Caki2 (cell line): ENCODE measurements at places on chromosomes 2 and 18. TPM values are rescaled to one million over a fixed set of nuclear protein-coding genes. Genes with fewer than 3 reads are reported as not detected.
A peak's percentile ranks its signal among the peaks of the same experiment; 100 is the strongest.

Gene LINC00305
- total RNA-seq: not detected in 2 replicates

Gene QPCT
- total RNA-seq: 8.5 and 12.1 TPM in 2 replicates

Gene FAP
- not detected in 2 replicates for total RNA-seq

Gene FABP1
- total RNA-seq: not detected in 2 replicates

Gene RNF103
- total RNA-seq: 16.7 and 20.6 TPM in 2 replicates

Gene ACADL
- total RNA-seq: not detected in 2 replicates

Gene TRPM8
- total RNA-seq: 0.37 TPM in 1 of 2 replicates, not detected in the other

Gene RBMS1
- 72.6 and 79.7 TPM in 2 replicates for total RNA-seq

Gene MRPL33
- total RNA-seq: 288 and 289 TPM in 2 replicates

Gene LOXL3
- total RNA-seq: 0.81 and 2.2 TPM in 2 replicates

Gene RGPD3
- 0.03 and 0.98 TPM in 2 replicates for total RNA-seq

Gene CABLES1
- 1.3 and 1.7 TPM in 2 replicates for total RNA-seq

Gene NYAP2
- not detected in 2 replicates for total RNA-seq

DNA sequence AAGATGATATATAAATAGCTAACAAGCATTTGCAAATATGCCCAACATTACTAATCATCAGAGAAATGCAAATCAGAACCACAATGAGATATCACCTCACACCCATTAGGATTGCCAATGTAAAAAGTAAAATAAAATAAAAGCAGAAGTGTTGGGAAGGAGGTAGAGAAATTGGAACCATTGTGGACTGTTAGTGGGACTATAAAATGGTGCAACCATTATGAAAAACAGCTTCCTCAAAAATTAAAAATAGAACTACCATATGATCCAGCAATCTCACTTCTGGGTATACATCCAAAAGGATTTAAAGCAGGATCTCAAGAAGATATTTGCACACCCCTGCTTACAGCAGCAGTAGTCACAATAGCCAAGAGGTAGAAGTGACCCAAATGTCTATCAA, 99.8 kb upstream of the DAPL1 start:
- DNase-seq: no peak

DNA sequence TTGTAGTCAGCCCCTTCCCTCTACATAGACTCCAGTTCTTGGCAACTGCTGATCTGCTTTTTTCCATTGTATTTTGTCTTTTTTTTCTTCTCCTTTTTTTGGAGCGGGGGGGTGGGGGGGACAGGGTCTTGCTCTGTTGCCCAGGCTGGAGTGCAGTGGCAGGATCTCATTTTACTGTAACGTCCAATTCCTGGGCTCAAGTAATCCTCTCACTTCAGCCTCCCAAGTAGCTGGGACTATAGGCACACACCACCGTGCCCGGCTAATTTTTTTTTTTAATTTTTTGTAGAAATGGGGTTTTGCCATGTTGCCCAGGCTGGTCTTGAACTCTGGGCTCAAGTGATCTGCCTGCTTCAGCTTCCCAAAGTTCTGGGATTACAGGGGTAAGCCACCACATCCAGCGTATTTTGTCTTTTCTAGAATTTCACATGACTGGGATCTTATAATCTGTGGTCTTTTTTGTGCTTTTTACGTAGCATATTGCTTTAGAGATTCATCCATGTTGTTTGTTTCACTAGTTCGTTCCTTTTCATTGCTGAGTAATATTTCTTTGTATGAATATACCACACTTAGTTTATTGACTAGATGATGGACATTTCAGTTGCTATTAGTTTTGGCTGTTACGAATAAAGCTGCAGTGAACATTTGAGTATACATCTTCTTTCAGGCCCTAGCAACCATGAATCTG, 17.9 kb downstream of the EML4 start:
- DNase-seq: no peak

- DNase-seq: no peak
Measured at GRCh38 chr18:58049000-58049688, 5.1 kb downstream of the NEDD4L start.

GRCh38 chr2:123732563-123732962, 292.5 kb upstream of the CNTNAP5 start:
- DNase-seq: no peak

DNA sequence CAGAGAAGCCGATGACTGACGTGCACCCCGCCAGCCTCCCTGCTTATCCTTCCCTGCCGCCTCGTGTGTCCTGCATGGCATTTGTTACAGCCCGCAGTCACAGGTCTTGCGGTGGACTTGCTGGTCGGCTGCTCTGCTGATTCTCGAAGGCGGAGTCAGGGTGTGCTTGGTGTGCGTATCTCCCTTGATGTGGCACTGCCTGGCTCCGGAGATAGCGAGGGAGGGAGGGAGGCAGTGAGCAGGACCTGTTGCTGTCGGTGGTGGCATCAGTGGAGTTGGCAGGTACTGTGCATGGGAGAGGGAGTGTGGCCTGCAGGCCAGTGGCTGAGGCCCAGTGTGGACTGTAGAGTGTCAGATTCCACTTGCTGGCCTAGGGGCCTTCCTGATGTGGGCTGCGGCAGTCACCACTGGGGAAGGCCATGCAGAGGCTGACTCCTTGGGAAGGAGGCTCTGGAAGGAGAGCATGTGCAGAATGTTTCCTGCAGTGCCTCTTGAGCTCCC, 198.9 kb downstream of the AGAP1 start:
- no peak for DNase-seq

DNA sequence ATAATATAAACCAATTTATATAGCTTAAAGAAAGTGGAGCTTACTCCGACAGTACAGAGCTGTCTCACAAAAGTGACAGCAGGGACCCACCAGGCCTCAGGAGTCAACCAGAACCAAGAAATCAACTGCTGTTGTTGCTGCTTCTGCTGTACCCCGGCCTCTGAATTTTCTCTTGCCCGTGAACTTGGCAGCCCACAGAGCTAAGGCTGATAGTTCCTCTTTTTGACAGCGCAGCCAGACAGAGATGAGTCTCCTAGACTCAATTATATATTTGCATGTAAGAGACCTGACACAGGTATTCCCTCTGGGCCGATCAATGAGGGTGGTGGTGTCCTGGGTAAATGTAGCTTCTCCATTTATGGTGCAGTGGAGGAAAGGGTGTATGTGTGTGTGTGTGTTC, 109.4 kb downstream of the KCTD1 start:
- no peak for DNase-seq

- no peak for DNase-seq
Measured at GRCh38 chr18:24809173-24809950, 348.9 kb downstream of the HRH4 start.

- no peak for DNase-seq
Measured at GRCh38 chr18:32577561-32577960, 106.9 kb upstream of the GAREM1 start.

DNA sequence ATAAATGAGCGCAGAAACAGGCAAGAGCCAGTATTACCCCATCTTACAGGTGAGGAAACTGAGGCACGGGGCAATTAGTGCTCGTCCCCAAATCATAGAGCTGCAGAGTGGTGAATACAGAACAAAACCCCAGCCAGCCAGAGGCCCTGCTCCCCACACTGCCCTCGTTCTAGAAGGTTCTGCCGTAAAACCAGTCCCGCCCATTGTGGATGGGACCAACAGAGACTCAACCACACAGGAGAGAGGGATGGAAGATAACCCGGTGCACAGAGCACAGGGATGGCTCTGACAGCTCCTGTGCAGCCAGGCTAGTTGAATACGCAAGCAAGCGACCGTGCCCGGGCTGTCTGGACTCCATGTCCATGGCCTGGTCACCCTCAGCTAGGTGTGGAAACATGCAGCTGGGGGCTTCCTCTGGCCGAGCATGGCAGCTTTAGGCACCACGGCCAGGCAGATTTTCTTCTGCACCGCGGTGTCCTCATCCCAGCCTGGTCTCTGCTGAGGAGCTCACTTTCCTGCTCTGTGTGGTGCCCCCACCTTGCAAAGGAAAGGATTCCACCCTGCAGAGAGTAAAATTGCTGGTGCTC, 146.4 kb downstream of the TPO start:
- no peak for DNase-seq

GRCh38 chr18:10401930-10402329, 52.5 kb upstream of the APCDD1 start:
- no peak for DNase-seq

- DNase-seq: no peak
Measured at GRCh38 chr2:158498749-158499136, 42.0 kb downstream of the PKP4 start.

DNA sequence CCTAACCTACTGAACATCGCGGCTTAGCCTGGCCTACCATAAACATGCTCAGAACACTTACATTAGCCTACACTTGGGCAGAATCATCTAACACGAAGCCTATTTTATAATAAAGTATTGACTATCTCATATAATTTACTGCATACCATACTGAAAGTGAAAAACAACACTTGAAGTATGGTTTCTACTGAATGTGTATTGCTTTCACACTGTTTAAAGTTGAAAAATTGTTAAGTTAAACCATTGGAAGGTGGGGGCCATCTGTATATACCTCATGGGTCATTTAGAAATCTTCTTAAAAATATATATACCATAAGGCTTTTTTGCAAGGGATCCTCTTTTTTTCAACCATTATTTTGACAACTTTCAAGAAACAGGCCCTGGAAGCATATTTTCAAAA, 16.5 kb downstream of the RNF149 start:
- no peak for DNase-seq

DNA sequence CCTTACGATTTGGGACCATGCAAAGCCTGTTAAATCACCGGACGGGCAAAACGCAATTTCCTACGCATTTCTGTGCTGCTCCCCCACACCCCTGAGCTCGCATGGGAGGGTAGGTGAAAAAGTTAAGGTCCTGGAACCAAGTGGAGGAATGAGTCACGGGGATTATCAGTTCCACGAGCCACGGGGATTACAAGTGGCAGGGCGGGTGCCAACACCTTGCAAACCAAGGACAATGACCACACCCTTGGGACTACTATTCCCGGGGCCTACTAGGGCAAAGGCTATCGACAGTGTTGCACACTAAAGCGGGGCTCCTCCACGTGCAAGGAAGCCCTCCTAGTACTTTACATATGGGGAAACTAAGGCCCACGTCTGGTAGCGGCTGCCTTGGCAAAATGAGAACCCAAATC, 447 bp downstream of the RETSAT start:
- no peak for DNase-seq

GRCh38 chr2:112751451-112752197, 12.8 kb downstream of the CKAP2L start:
- no peak for DNase-seq

DNA sequence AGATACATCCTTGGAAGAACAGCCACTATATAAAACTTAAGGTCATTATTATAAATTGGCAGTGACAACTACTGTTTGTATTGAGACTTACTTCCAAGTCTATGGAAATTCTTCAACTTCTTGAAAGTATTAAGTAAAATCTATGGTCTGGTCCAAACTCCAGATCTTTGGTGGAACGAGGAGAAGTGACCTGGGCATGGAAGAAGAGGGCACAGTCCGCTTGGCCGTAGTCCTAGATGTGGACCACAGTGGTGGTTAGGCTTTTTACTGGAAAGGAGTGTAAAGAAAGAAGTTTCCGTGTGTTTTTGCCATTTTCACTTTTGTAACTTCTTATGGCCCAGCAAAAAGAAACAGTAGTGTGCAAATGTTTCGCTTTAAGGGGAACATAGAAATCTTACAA, 9.8 kb downstream of the RAB12 start:
- DNase-seq: no peak

- DNase-seq: no peak
Measured at GRCh38 chr2:211413746-211414145, 857.3 kb downstream of the CPS1 start.

GRCh38 chr2:230068651-230069055, at the start of gene SLC16A14:
Gene SLC16A14 (minus strand): TSS chr2:230068924. CDS start chr2:230059352, 9,572 bp downstream.
- peak; percentile 50 for DNase-seq

DNA sequence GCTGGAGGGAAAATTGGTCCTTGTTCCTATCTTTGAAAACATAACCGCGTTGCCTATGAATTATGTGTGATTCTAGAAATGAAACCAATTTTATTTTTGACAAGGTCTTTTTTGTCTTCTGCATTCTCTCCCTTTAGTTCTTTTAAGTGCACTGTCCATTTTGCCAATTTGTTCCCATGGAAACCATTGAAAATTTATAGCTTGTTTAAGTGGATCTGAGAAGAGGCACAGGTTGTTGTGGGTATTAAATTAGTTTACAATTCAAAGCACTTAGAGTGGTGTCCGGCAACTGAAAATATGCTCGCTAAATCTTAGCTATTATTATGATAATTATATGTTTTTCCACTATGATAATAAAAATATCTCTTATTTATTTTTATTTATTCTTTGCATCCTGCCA, 107.5 kb upstream of the FSHR start:
- DNase-seq: no peak

GRCh38 chr2:237682151-237682550, 54.8 kb downstream of the LRRFIP1 start:
- DNase-seq: no peak

DNA sequence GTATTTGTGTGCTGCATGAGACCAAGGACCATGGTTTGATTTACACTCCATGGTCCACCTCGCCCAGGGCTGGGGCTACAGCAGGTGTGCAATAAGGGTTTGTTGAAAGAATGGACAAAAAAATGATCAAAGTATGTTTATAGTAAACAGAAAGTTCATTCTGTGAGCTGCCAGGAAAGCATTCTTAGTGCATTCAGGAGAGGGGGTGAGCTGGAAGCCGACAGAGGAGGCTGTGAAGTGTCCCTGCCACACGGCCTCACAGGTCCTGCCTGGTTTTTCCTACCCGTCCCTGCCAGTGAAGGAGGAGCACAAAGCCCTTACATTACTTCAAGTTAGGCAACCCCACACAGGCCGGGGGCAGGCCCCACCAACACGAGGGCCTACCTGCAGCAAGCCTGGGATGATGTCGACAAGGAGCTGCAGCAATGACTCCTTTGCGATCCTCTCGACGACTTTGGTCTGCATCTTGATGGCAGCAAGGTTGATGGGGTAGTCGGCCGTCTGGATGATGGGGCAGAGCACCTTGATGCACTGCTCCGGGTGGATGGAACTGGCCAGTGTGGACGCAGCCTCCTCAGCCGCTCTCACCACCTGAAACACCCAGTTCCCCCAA, 63.2 kb upstream of the TFCP2L1 start:
- no peak for DNase-seq

DNA sequence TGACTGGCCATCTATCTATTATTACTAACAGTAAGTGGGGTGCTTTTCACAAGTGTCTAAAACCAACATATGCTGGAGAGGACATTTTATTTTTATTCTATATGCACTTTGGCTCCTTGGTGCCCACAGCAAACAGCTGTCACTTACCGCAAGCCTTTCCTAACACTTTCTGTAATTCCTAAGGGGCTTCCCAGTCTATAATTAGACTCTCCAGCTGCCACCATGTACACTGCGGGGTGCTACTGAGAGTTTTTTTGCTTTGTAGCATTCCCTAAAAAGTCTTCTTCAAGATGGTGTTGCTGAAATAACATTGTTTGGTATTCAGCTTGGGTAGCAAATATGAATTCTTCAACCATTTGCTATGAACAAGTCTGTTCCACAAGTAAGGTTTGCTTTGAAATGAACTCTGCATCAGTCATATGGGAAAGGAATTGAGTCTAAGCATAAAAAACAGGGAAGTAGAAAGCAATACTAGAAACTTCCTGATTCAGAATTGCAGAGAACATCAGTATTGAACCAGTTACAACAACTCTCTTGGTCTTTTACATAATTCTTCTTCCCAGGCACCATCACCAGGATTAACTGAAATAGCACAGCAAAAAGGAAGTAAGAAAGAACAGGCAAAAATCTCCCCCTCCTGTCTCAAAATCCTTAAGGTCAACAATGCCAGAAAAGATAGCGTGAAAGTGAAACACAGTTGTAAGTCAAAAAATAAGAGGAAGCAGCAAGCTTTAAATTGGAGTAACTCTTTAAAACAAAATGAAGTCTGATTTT, 28.6 kb downstream of the EPB41L3 start:
- DNase-seq: no peak

- DNase-seq: no peak
Measured at GRCh38 chr2:206341396-206341795, 66.9 kb downstream of the ZDBF2 start.

- DNase-seq: no peak
Measured at GRCh38 chr2:175580652-175581051, 399.1 kb upstream of the ATP5MC3 start.
